ENCODE measurements at places on chromosomes 11 and 22.

- ATAC-seq, result no peak
These were observed at the start of gene SLC22A6 for GRCh38 chr11:62984451-62984991. Gene SLC22A6, minus strand, starts transcription at chr11:62984967. Its CDS starts 277 bp downstream, at chr11:62984690.

GRCh38 chr11:58446294-58446693 lies 4.3 kb upstream of the OR5B12 start:
- no peak for ATAC-seq

GRCh38 chr11:132035766-132036165 lies 665.4 kb downstream of the NTM start:
- ATAC-seq, result no peak

- ATAC-seq, result no peak
These were observed 689 bp upstream of the SART1 start for GRCh38 chr11:65960824-65961266.

GRCh38 chr11:64568041-64568571 lies 22.9 kb upstream of the SLC22A12 start:
- ATAC-seq, result no peak

GRCh38 chr11:130413405-130414106 lies 14.9 kb downstream of the ADAMTS8 start:
- ATAC-seq, result peak; percentile 58

DNA sequence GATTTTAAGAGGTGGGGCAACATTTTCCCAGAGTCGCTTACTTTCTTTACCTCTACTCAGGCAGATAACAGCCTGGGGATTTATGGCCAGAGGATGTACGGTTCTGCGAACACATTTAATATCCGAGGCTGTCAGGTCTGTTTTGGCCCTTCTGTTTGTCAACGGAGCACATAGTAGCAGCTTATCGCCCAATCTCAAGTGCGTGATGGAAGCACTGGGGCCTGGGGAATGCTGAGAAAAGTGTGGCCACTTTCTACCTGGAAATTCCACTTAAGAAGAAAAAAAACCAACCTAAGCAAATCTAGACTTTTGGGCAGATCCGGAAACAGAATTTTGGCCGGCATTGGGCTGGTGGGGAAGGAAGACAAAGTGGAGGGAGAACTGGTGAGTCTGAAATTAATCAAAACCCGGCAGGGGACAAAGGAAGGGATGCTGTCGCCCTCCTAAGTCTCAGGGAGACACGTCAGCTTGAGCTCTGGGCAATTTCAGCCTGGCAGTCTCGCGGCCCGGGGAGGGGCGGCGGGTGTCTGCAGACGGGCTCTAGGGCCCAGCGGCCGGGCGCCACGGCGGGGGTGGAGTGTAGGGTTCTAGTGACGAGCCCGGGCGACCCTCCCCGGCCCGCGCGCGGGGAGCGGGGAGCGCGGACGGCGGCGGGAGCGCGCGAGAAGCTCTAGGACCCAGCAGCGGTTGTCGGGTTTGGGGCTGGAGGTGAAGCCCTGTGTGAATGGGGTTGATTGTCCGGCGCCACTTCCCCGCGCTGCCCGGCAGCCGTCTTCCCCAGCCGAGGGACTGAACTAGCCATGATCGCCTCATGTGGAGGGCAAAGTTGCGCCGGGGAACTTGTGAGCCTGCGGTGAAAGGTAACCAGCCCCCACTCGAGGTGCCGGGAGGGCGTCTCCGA lies at the start of gene AMOTL1:
Gene AMOTL1, plus strand, starts transcription at position 656 of the 901 bp plus-strand sequence. Its CDS starts 156 bp downstream, at position 812.
- peak; percentile 92 for ATAC-seq

Data from gastroesophageal sphincter (tissue), 4 donors.